Panc1 (cell line): ENCODE measurements at places on chromosomes 4 and X. TPM values are rescaled to one million over a fixed set of nuclear protein-coding genes. Genes with fewer than 3 reads are reported as not detected.

GRCh38 chrX:118418811-118419251, 72.9 kb downstream of the WDR44 start:
- no peak for DNase-seq

- no peak for DNase-seq
Measured at GRCh38 chr4:140726776-140727500, 29.2 kb downstream of the TBC1D9 start.

GRCh38 chrX:63708801-63709200, 76.2 kb downstream of the ARHGEF9 start:
- no peak for DNase-seq

DNA sequence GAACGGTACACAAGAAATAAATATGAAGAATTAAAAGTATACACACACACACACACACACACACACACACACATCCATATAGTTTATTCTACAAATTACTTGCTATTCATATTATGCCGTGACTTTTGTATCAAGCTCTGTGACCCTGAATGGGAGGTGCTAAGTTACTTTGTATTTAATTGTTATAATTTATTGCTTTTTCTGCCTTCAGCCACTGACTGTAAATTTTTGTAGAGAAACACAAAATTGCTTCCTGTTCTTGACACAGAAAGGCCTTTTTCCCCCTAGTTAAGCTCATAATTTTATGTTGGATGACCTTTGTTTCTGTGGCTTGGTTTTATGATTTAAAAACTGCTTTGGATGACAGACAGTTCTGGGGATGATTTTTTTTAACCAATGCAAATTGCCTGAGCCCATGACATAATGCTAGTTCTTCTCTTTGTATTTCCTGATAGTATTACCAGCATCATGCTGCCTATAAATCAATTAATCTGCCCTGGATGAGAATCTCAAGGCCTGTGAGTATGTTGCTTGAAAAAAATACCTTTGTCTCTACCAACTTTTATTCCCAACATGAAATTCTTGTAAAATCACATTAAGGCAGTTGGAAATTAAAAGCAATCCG, 140.0 kb downstream of the FMR1NB start:
- DNase-seq = no peak

DNA sequence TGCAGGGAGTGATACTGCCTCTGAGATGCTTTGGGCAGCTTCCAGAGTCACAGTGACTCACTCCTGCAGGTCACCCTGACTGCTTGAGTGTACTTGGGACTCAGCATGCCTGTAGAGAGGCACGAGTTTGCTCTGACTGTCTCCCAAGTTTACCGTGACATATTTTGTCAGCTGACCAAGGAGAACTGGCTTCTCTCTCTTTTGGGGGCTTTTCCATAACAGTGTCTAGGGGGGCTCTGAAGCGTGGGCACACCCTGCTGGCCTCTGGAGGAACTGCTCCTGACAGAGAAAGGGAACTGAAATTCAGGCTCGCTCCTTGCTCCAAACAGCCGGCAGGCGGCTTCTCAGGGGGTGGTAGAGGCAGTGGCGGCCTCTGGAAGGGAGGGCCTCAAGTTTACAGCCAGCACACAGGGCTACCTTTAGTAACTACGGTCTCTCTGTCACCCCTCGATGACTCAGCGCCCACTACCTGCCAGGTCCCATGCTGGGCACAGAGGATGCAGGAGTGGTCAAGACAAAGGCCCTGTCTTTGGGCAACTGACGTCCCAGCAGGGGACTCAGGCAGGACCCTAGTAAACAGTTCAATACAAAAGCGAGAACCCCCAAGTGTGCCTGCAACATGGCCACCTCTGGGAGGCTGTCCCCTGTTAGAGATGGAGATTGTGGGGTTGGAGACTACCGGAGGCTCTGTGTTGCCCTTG, 17.8 kb downstream of the ZNF185 start:
- DNase-seq = peak; percentile 39

- DNase-seq = no peak
Measured at GRCh38 chrX:45506149-45506730, 305.6 kb upstream of the DIPK2B start.

GRCh38 chr4:134260126-134260525, 58.5 kb upstream of the PABPC4L start:
- DNase-seq = no peak

- DNase-seq = no peak
Measured at GRCh38 chrX:44261286-44261685, 82.2 kb downstream of the EFHC2 start.

GRCh38 chr4:143700416-143701352, at the start of gene FREM3:
FREM3 (minus strand) TSS chr4:143700675; CDS start chr4:143700675, 0 bp downstream.
- no peak for DNase-seq

- no peak for DNase-seq
Measured at GRCh38 chr4:66628146-66628545, 917.2 kb downstream of the CENPC start.

- DNase-seq = no peak
Measured at GRCh38 chr4:9938933-9939332, 82.4 kb downstream of the SLC2A9 start.

DNA sequence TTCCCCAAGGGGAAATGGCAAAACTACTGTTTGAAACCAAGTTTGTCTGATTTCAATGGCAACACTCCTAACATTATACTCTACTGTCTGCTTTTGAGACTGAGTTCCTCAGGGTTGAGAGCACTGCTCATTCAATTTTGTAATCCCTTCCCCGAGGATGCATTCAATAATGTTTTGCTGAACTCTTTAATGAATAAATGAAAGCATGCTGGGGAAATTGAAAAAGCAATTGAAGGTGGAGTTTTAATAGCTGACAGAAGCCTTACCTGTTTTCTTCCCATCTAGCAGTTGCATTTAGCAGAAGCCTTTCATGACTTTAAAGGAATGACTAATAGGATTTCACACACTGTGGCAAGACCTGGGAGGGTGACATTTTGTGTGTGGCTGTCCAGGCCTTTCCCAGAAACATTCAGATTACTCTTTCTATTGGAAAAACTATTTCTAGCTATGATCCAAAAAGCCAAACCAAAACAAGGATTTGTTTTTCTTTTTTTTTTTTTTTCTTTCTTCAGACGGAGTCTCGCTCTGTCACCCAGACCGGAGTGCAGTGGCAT, 45.1 kb downstream of the DTHD1 start:
- no peak for DNase-seq

DNA sequence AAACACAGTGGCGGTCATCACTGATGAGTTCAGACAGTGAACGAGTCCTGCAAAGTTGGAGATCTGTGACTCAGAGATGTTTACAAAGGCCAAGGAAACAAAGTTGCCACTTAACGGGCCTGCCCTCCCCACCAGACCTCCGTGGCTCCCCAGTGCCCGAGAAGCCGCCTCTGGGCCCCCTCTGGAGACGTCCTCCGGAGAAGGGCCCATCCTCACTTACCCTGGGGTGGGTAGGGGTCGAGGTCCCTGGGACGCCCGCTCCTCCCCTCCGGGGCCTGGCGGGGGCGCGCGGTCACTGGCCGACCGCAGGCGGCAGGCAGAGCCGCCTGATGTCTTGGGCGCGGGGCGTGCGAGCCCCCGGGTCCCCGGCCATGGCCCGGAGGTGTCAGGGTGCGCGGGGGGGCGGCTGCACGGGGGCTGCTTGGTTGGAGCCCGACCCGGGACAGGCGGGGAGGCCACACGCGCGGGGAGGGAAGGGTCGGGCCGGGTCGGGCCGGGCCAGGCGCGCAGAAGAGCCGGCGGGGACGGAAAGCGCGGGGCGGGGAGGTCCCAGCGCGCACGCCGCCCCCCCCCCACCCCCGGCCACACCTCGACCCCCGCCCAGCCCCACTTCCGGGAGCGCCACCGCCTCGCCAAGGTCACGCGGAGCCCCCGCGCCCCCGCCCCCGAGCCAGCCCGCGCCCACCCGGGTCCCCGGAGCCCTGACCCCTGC, 529 bp downstream of the DHRSX start:
- no peak for DNase-seq

GRCh38 chr4:33739884-33740632, 2504.3 kb downstream of the ARAP2 start:
- no peak for DNase-seq

GRCh38 chr4:3871181-3871852, 105.1 kb downstream of the ADRA2C start:
- DNase-seq = no peak

- DNase-seq = no peak
Measured at GRCh38 chrX:72100824-72101351, 30.8 kb downstream of the RTL5 start.

- DNase-seq = no peak
Measured at GRCh38 chr4:184662236-184662635, 12.7 kb downstream of the PRIMPOL start.

GRCh38 chr4:176350671-176351070, 30.9 kb downstream of the SPCS3 start:
- DNase-seq = no peak

DNA sequence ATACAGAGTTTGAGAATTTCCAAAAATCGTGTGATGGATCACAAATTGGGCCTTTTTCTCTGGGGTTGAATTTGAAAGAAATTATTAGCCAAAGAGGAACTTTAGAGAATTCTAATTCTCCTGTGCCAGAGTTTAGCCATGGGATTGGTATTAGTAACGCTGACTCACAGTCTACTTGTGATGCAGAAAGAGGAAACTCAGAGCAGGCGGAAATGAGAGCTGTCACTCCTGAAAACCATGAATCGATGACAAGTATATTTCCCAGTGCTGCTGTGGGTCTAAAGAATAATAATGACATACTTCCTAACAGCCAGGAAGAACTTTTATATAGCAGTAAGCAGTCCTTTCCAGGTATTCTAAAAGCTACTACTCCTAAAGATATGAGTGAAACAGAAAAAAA, 64.9 kb downstream of the N4BP2 start:
- DNase-seq = peak; percentile 56

FSTL5 gene
- 0.67 TPM for total RNA-seq

VEGFD gene
- total RNA-seq = not detected

PAGE4 gene
- not detected for total RNA-seq

NFKB1 gene
- 29.0 TPM for total RNA-seq

PPBP gene
- total RNA-seq = not detected
